ENCODE measurements at places on chromosomes 1 and 21.

GRCh38 chr1:231885209-231885854 lies 258.7 kb downstream of the DISC1 start:
- peaks cover 5% of the 10 kb centered on the region for H3K4me1 ChIP-seq
- H3K27ac ChIP-seq = no peak overlapping the region
- DNase-seq = no peak
- H3K27me3 ChIP-seq = peaks cover 3% of the 10 kb centered on the region

DNA sequence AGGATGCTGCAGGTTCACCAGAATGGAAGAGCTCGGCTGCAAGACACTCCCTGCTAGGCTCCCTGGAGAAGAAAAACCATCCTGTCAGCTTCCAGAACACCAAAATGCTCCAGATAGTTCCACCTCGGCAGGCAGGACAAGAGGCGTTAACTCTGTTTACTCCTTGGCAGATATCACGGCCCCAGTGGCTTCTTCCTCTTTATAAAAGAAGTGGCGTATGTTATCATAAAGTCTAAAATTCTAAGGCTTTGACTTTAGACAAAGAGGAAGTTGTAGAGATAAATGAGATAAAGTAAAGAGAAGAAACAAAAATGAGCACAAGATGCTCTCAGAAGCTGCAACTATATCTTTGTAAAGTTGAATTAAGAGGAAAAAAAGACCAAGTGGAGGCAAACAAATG lies 24.3 kb upstream of the MTF1 start:
- DNase-seq = no peak
- peak overlapping the region; percentile 7 for H3K27ac ChIP-seq
- H3K4me3 ChIP-seq = no peak overlapping the region
- peaks cover 18% of the 10 kb centered on the region for H3K36me3 ChIP-seq
- no peaks in the 10 kb centered on the region for H3K27me3 ChIP-seq
- H3K4me1 ChIP-seq = no peaks in the 10 kb centered on the region

GRCh38 chr21:25850126-25850842 lies 115.5 kb downstream of the GABPA start:
- H3K4me3 ChIP-seq = no peak overlapping the region
- no peak for DNase-seq
- H3K27me3 ChIP-seq = peaks cover 10% of the 10 kb centered on the region
- no peaks in the 10 kb centered on the region for H3K4me1 ChIP-seq
- H3K27ac ChIP-seq = no peak overlapping the region

- H3K27me3 ChIP-seq = peaks cover 6% of the 10 kb centered on the region
- no peaks in the 10 kb centered on the region for H3K36me3 ChIP-seq
- no peak for DNase-seq
- H3K4me1 ChIP-seq = no peaks in the 10 kb centered on the region
- H3K4me3 ChIP-seq = no peak overlapping the region
- H3K27ac ChIP-seq = no peak overlapping the region
Observed at GRCh38 chr1:233443040-233443760, 115.7 kb downstream of the MAP3K21 start.

DNA sequence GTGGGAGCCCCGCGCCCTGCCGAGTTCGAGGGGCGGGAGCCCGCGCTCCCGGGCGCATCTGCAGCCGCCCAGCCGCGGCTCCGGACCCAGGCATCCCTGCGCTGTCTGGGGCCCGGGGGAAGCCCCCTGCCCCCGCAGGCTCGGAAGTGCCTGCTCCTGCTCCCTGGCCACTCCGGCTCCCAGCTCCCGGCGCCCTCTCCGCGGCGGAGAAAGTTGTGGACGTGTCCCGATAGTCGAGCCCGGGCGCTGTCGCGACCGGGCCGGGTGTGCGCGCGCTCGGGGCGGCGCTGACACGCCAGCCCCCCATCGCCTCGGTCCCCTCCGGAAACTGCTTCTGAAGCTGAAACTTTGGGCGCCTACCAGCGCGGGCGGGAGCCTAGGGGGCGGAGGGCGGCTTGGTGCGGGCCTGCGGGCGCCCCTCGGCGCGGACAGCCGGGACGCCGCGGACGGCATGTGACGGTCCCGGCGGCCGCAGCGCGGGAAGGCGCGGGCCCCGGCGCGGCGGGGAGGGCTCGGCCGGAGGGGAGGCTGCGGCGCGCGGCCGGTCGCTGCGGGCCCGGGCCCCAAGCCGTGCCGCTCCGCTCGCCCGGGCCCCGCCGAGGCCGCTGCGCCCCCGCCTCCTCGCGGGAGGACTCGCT lies 515 bp downstream of the MAN1C1 start:
- H3K27ac ChIP-seq = no peak overlapping the region
- peaks cover 45% of the 10 kb centered on the region for H3K4me1 ChIP-seq
- H3K4me3 ChIP-seq = no peak overlapping the region

DNA sequence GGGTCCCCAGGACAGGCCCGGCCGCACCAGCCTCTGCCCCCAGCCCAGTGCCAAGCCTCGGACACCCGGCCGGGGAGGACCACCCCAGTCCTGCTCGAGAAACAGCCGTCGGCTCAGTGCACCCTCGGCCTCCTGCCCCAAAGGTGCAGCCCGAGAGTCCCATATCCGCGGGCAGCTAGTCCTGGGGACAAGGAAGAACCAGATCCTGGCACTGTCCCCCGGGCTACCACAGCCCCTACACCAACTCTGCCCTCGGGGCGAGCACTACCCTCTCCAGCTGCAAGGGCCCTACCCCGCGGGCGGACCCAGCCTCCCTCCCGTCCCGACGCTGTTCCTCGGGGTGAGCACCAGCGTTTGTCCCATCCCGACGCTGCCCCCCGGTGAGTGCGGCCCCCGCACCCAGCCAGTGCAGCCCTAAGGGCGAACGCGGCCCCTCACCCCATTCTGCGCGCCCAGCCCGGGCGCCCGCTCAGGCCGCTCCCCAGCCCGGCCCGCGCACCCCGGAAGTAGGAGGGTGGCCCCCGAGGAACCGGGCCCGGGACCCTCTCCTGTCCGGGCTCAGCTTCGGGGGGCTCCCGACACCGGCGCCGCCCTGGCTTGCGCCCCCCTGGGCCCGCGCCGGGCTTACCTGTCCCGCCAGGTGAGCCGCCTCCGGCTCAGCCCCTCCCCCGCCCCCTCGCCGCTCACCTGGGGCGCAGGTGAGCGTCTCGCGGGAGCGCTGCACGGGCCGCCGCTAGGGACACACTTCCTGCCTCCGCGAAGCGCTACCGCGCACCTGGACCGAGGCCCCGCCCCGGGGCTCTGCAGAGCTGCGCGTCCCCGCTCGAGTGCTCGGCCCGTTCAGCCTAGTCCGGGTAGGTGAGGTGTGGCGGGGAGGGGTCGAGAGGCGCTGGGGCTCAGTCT lies at the start of gene KDF1:
KDF1 (minus strand) TSS at position 747 of the 903 bp plus-strand sequence. CDS start 8,088 bp downstream, outside the sequence.
- DNase-seq = no peak
- H3K4me3 ChIP-seq = peak within 1 kb of the TSS; percentile 73
- no peak within 1 kb of the TSS for H3K27ac ChIP-seq
- no peaks in the 10 kb centered on the region for H3K36me3 ChIP-seq
- peaks cover 26% of the 10 kb centered on the region for H3K27me3 ChIP-seq

- H3K36me3 ChIP-seq = no peaks in the 10 kb centered on the region
- H3K27ac ChIP-seq = no peak overlapping the region
- H3K4me1 ChIP-seq = no peaks in the 10 kb centered on the region
- no peak overlapping the region for H3K4me3 ChIP-seq
Observed at GRCh38 chr1:87119541-87120140, 205.2 kb downstream of the HS2ST1 start.

- no peaks in the 10 kb centered on the region for H3K27me3 ChIP-seq
- H3K4me1 ChIP-seq = peaks cover 8% of the 10 kb centered on the region
- peaks cover 50% of the 10 kb centered on the region for H3K36me3 ChIP-seq
- DNase-seq = no peak
- peak overlapping the region; percentile 7 for H3K27ac ChIP-seq
Observed at GRCh38 chr1:46687093-46687659, 15.5 kb downstream of the TEX38 start.

GRCh38 chr21:25409978-25410377 lies 197.3 kb downstream of the MRPL39 start:
- no peak overlapping the region for H3K27ac ChIP-seq
- peaks cover 9% of the 10 kb centered on the region for H3K27me3 ChIP-seq
- no peaks in the 10 kb centered on the region for H3K36me3 ChIP-seq
- DNase-seq = no peak

DNA sequence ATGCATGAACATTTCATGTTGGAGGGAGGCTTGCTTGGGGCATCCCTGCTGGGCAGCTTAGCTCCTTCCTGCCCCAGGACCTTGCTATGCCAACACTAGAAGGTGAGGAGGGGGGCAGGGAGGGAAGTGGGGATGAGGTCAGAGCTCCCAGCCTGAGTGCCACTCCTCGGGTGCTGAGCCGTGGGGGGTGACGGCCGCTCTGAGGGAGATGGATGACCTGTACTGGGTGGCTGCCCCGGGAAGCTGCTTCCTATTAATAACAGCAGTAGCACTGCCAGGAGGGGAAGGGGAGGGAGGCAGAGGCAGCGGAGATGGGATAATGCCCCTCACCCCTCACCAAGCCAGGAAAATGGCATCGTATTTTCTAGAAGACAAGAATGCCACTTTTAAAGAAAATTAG lies 60.6 kb downstream of the UBIAD1 start:
- H3K4me1 ChIP-seq = peaks cover 30% of the 10 kb centered on the region
- no peak overlapping the region for H3K4me3 ChIP-seq
- H3K36me3 ChIP-seq = no peaks in the 10 kb centered on the region
- no peak overlapping the region for H3K27ac ChIP-seq
- peaks cover 5% of the 10 kb centered on the region for H3K27me3 ChIP-seq

DNA sequence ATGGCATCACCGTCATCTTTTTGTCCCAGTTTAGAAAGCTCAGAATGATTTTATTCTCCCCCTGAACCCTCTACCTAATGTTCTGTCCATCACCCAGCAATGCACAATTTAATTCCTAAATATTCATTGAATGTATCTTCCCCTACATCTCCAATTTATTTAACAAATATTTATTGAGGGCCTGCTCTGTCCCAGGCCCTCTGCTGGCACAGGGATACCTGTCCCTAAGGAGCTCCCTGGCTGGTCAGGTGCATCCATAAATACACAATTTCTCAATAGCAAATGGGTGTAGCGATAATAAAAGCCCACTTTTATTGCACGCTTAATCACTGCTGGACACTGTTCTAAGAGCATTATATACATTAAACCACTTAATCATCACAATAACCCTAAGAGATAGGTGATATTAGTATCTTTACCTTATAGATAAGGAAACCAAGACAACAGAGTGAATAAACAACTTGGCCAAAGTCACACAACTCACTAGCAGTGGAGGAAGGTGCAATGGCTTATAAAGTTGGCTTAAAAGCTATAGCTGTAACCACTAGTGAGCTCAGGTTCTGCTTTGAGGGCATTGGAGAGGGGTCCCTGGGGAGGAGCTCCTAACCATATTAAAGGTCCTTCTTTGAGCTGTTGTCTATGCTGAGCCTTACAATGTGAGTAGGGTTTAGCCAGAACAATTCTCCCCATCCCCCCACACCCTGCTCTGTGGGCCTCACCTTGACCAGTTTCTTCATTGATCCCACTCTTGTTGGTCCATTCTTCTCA lies 126.3 kb upstream of the JUN start:
- no peak overlapping the region for H3K4me3 ChIP-seq
- peak overlapping the region; percentile 44 for H3K27ac ChIP-seq
- H3K4me1 ChIP-seq = peaks cover 1% of the 10 kb centered on the region
- H3K36me3 ChIP-seq = peaks cover 12% of the 10 kb centered on the region

- H3K4me1 ChIP-seq = peaks cover 42% of the 10 kb centered on the region
- no peak for DNase-seq
- no peaks in the 10 kb centered on the region for H3K36me3 ChIP-seq
- no peak overlapping the region for H3K4me3 ChIP-seq
- H3K27me3 ChIP-seq = peaks cover 41% of the 10 kb centered on the region
Observed at GRCh38 chr1:24317956-24318614, 1.1 kb upstream of the GRHL3 start.

DNA sequence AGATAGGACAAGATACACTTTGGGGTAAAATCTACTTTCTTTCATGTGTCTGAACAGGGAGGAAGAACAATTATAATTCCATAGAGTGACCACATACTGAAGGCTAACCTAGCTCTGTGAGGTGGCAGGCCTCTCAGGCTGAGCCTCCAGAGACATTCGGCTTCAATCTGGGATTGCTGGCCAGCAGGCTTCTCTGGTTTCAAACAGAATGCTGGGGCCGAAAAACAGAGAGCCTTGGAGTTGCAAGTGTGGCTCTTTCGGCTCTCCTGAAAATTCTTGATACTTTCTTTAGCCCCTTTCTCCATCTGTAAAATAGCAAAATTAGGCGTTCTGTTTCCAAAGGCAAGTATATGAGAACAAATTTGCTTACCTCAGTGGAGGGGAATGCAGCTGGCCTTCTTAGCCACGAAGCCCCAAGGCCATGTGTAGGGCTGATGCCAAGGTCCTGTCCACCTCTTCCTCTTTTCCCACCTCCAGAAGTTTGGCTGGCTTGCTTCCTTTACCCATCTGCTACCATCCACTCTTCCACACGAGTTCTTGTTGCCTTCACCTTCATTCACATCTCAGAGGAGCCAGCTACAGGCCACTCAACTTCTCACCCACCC lies 30.0 kb upstream of the UBE2U start:
- no peaks in the 10 kb centered on the region for H3K36me3 ChIP-seq
- peaks cover 23% of the 10 kb centered on the region for H3K27me3 ChIP-seq
- H3K27ac ChIP-seq = no peak overlapping the region
- no peak overlapping the region for H3K4me3 ChIP-seq

DNA sequence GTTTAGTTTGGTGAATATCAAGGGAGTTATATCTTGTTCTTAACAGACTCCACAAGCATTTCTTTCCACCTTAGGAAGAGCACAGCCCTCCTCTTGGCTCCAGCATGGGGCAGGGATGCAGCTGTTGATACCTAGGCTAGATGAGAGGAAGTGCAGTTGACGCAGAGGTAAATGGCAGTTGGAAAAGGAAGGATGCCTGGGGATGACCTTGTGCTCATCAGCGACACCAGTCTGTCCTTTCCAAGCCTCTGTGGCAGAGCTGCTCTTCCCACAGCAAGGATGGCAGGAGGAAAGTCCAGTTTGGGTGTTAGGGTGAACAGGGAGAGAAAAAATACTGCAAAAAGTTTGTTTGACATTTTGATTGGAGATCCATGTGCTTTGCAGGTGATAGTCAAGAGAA lies 6.2 kb downstream of the PROX1 start:
- H3K4me1 ChIP-seq = peaks cover 5% of the 10 kb centered on the region
- no peak overlapping the region for H3K4me3 ChIP-seq
- H3K36me3 ChIP-seq = peaks cover 3% of the 10 kb centered on the region
- peaks cover 27% of the 10 kb centered on the region for H3K27me3 ChIP-seq
- no peak for DNase-seq

DNA sequence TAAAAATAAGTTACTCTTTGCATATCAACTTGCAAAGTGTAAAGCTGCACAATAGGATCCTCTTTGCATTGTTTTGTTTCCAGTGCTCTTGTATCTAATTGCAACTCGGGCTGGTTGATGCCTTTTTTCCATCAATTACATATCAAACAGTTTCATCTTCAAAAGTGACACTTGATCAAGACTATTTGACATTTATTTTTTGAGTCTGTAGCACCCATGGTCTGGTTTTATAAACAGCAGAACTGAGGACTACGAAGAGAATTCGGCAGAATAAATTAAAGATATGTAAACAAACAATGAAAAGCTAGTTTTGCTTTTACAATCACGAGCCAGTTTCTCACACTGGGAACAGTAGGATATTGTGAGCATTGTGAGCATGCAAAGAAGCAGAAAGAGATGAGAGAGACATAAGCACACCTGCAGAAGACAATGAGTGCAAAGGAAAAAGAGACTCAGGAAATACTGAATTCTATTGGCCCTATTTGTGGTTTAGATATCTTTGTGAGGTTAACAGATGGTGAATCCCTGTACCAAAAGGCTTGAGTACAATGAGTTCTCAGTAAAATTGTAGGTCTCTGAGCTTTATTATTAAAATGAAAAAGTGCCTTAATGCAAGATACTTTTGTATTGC lies 45.4 kb downstream of the RPL5 start:
- peak overlapping the region; percentile 71 for H3K27ac ChIP-seq
- H3K4me1 ChIP-seq = peaks cover 15% of the 10 kb centered on the region
- no peaks in the 10 kb centered on the region for H3K27me3 ChIP-seq
- DNase-seq = no peak
- H3K4me3 ChIP-seq = peak overlapping the region; percentile 66
- peaks cover 4% of the 10 kb centered on the region for H3K36me3 ChIP-seq
